ENCODE measurements at places on chromosomes 7 and 10.
A peak's percentile ranks its signal among the peaks of the same experiment; 100 is the strongest.

DNA sequence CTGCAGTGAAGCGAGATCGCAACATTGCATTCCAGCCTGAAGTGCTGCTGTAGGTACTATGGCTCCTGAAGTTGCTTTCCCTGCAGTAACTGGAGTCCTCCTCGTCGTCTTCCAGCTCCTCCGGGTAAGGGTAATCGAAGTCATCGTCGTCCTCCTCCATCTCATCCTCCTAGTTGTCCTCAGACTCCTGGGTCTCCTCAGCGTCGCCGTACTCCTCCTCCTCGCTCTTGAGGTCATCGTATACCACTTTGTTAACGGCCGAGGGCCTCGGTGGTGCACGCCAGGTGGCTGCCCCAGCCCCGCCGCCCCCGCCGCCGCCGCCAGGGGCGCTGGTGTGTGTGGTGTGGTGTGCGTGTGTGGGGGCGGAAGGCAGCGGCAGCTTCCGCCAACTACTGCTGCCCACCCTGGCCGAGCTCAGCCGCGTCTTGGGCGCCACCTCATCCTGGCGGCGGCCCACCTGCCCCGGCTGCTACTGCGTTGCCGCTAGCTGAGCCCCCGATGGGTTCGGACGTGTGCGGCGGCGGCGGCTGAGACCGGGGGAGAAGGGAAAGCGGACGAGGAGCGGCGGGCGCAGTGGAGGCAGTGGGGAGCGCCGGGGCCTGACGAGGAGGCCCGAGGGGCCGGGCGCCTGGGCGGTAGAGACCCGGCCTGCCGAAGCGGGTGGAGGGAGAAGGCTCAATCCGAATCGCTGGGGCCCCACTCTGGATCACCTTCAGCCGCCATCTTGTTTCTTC, 11.8 kb upstream of the ACBD5 start:
- DNase-seq: peak; percentile 34

GRCh38 chr7:85023916-85024315, 162.9 kb downstream of the SEMA3D start:
- no peak for DNase-seq

- DNase-seq: no peak
These were observed 7.9 kb upstream of the RAPGEF5 start for GRCh38 chr7:22364900-22365299.

GRCh38 chr7:42154173-42154572, 82.8 kb downstream of the GLI3 start:
- no peak for DNase-seq

DNA sequence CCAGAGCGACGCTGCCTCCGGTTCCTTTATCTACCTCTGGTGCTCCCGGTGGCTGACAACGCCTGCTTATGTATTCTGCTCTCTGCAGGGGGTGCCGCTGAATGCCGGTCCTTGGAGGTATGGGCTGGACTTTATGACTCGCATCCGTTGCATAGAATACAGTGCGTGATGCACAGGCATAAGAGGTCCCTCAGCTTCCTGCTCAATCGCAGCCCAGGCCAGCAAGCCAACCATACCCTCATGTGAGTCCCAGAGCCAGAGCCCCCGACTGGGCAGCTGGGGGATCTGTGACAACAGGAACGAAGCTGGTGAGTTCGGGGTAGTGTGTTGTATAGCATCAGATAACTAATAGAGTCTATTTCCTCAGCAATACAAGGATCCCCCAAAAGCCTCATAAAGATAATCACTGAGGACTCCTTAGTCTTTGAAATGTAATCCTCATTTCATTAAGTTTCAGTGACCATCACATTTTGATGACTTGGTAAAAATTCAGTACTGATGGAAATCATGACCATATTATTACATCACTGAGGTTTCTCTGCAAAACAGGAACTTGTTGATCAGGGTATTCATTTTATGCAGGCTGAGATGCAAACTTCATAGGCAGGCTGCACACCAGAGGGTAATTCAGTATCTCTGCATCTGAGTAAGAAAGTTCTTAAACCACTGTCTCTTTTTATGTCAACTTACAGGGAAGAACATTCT, 607.8 kb downstream of the PTPRN2 start:
- DNase-seq: no peak

DNA sequence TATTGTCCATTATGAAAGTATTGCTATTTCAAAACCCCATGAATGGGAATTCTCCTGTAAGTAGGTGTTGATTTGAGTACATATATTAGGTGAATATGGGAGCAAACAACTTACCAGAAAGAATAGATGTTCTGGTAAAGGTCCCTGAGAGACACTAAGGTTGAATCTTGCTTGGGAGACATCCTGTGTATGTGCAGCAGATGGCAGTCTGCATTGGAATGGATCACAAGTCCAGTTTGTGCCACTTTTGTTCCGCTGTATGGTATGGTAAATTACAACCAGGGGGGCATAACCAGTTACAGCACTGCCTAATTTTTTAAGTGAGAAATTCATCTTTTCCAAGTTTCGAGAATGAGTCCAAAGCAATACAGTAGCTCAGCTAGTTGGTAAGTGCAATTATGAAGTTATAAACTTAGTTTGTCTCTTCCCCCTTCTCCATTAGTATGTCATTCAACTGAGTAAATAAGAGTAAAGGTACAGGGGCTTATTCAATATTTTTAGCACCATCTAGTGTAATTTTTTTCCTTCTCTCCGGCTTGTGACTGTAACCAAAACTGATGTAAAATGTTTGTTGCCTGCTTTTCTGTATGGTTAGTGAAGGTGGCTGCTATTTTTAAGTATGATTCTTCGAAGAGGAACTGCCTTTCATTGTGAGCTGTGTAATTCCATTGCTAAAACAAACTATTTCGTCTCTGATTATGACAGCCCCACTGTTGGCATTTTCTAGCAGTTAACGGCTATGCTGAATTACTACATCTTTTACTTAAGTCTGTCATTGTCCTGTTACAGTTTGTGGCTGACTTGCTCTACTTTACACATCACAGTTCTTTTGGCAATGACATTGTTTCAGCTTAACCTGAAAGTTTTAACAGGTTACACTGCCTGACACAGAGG, 2.8 kb downstream of the MCU start:
- DNase-seq: peak; percentile 0
